ENCODE measurements at places on chromosomes 13 and 19.

- DNase-seq: no peak
Observed at GRCh38 chr19:38900202-38900629, 447 bp downstream of the NFKBIB start.

DNA sequence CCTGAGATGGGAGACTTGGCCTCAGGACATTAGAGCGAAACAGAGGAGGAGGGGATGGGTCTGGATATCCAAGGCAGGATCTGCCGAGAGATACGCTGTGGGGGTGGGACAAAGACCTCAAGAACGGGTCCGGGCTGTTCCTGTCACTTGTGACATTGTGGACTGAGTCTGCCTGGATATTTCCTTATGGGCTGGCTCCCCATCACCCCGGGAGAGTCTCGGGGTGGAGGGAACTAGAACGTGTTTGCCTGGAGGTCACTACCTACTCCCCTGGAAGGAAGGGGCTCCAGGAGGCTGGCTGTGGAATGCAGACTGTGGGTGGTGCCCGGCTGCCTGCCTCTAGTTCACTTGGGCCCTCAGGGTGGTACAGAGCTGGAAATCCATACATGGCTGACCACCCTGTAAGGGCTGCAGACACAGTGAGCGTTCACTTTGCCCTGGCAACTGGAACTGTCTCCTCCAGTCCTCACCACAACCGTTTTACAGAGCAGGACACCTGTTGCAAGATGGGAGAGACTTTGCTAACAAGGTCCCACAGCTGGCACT, 26.4 kb downstream of the DNM2 start:
- DNase-seq: no peak

- peak; percentile 14 for DNase-seq
Observed at GRCh38 chr19:49447485-49448431, 3.9 kb downstream of the PIH1D1 start.

DNA sequence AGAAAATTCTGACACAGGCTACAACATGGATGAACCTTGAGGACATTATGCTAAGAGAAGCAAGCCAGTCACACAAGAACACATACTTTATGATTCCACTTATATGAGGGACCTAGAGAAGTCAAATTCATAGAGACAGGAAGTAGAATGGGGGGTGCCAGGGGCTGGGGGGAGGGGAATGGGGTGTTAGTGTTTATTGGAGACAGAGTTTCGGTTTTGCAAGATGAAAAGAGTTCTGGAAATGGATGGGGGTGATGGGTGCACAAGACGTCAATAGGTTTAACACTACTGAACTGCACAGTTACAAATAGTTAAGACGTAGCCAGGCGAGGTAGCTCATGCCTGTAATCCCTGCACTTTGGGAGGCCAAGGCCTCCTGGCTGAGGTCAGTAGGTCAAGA, 3.5 kb upstream of the ZNF787 start:
- DNase-seq: no peak

DNA sequence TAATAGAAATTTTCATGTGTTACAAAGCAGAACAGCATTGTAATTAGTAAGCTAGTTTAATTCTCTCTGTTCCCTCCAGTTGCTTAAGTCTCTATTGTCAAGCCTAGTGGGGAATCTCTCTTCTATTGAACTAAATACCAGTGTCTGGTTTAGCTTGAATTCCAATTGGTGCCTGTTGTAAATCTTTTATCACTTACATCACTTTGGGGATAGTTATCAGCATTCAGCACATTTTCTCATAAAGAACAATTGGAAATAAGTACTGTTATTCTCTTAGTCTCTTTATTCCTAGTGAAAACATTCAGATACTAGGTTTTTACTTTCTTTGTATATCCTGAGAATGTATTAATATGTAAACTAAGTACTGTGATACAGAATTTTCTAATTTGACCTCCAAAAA, 25.2 kb downstream of the IPO5 start:
- no peak for DNase-seq

DNA sequence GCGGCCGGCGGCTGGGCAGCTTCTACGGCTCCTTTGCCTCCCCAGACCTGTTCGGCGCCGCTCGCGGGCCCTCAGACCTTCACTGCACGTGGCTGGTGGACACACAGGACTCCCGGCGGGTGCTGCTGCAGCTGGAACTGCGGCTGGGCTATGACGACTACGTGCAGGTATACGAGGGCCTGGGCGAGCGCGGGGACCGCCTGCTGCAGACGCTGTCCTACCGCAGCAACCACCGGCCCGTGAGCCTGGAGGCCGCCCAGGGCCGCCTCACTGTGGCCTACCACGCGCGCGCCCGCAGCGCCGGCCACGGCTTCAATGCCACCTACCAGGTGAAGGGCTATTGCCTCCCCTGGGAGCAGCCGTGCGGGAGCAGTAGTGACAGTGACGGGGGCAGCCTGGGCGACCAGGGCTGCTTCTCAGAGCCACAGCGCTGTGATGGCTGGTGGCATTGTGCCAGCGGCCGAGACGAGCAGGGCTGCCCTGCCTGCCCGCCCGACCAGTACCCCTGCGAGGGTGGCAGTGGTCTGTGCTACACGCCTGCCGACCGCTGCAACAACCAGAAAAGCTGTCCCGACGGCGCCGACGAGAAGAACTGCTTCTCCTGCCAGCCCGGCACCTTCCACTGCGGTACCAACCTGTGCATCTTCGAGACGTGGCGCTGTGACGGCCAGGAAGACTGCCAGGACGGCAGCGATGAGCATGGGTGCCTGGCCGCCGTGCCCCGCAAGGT, 11.6 kb downstream of the LRP3 start:
- DNase-seq: no peak

GRCh38 chr19:11192957-11193939, 4.1 kb downstream of the KANK2 start:
- no peak for DNase-seq

- DNase-seq: no peak
Observed at GRCh38 chr13:40589285-40590109, 76.9 kb downstream of the FOXO1 start.

- DNase-seq: no peak
Observed at GRCh38 chr13:30037766-30038165, 187.3 kb upstream of the UBL3 start.

GRCh38 chr13:91146601-91147000, 200.9 kb upstream of the MIR17HG start:
- DNase-seq: no peak

DNA sequence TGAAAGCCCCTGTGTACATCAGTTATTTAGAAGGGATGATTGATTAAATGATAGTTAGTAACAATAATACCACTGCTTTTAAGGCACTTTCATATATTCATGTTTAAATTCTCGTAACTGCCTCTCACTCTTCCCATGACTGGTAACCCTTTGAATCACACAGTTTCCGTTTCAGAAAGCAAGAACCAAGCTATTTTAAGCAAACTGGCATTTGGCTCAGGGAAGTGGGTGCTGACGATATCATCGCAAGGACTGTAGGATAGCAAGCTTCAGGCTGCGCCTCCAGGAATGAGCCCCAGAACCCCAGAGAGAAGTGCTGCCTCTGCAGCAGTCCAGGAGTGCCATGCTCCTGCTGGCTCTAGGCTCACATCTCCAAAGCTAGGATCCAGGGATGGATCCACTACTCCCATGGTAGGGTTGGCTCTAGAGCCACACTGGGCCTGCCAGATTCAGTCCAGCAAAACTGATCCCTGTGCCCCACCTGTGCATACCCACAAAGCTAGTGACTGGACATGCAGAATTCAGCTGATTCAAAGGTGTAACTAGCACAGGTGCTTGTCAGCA, 313.5 kb downstream of the SLC7A1 start:
- no peak for DNase-seq

DNA sequence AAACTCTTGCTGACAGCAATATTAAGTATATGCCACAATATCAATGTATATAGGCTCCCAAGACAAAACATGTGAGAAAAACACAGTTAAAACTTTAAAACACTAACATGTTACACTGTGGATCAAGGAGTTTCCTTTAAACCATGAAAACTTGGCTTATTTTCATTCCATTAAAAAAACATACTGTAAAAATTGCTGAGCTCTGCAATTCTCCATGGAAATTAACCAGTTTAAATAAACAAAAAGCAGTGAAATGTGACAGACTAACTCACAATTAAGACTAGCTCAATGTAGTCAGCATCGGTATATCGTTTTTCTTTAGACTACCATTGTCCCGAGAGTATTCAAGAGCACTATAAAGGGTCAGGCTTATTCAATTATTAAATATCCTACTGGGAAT, 930.5 kb upstream of the SLITRK1 start:
- no peak for DNase-seq

DNA sequence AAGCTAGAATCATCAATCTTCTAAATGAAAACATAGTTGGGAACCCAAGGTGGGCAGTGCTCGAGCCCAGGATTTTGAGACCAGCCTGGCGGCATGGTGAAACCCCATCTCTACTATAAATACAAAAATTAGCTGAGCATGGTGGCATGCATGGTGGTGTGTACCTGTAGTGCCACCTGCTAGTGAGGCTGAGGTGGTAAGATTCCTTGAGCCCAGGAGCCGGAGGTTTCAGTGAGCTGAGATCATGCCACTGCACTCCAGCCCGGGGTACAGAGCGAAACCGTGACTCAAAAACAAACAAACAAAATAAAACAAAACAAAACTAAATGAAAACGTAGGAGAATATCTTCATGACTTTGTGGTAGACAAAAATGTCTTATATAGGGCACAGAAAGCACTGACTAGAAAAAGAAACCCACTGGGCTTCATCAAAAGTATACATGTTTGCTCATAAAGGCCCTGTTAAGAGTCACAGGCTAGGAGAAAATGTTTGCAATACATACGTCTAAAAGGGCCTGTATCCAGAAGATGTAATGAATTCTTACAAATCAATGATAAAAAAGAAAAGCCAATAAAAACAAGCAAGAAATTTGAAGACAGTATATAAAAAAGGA, 353.6 kb downstream of the FGF9 start:
- no peak for DNase-seq

GRCh38 chr13:100537951-100538462, 50.6 kb downstream of the GGACT start:
- no peak for DNase-seq

DNA sequence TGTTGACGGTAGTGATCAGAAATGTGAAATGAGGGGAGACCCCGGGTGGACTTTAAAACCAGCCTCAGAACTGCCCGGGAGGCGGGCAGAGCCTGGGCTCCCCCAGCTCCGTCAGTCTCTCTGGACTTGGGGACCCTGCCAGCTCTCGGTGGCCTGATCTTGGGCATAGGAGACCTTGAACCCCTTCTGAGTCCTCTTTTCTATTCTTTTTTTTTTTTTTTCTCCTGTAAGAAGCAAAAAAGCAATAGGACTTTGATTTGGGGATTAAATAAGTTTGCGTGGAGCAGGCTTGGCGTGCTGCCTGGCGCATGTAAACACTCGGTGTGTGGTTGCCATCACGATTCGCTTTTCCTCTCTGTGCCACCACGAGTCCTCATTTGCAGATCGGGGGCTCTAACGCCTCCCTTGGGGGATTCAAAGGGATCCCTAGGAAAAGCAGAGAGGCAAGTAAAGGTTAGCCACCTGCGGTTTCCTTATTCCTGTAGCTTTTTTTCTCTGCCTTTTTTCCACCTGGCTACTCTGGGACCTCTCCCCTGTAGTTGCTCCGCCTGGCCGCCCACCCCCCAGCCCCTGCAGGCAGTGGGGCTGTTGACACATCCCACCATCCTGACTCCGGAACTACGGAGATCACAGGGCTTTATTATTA, 1.3 kb downstream of the SAFB start:
- no peak for DNase-seq

GRCh38 chr19:5134691-5135090, 165.8 kb downstream of the KDM4B start:
- DNase-seq: no peak

GRCh38 chr19:1102407-1103131, 1.2 kb upstream of the GPX4 start:
- peak; percentile 93 for DNase-seq

DNA sequence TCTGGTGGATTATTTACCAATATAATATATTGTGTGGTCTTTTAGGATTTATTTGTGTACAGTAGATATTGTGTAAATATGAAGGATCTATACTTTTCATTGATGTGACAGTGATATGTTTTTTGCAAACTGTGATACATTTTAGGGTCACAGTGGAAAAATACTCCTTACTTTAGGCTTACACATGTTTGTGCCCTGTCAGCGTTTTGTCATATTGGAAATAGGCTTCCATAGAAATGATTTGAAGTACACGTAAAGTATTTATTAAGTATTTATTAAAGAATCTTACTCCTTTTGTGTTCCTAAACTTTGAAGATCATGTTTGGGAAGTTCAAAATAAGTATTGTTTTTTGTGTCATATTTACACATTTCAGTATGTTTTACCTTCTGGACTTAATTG, 5.0 kb downstream of the ZNF808 start:
- DNase-seq: no peak

DNA sequence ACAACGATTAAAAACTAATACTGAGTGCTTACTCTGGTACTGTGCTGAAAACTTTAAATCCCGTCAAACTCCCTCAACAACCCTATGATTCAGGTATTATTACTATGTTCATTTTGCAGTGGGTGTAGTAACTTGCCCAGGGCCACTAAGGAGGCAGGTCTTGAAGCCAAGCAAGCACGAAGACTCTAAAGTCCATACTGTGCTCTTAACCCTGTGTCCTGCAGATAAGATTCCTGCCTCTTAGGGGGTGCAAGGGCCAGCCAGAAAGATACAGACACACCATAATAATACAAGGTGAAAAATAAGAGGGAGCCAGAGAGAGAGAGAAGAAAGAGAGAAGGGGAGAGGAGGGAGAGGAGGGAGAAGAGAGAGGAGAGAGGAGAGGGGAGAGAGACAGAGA, 95.5 kb downstream of the CDADC1 start:
- DNase-seq: no peak

DNA sequence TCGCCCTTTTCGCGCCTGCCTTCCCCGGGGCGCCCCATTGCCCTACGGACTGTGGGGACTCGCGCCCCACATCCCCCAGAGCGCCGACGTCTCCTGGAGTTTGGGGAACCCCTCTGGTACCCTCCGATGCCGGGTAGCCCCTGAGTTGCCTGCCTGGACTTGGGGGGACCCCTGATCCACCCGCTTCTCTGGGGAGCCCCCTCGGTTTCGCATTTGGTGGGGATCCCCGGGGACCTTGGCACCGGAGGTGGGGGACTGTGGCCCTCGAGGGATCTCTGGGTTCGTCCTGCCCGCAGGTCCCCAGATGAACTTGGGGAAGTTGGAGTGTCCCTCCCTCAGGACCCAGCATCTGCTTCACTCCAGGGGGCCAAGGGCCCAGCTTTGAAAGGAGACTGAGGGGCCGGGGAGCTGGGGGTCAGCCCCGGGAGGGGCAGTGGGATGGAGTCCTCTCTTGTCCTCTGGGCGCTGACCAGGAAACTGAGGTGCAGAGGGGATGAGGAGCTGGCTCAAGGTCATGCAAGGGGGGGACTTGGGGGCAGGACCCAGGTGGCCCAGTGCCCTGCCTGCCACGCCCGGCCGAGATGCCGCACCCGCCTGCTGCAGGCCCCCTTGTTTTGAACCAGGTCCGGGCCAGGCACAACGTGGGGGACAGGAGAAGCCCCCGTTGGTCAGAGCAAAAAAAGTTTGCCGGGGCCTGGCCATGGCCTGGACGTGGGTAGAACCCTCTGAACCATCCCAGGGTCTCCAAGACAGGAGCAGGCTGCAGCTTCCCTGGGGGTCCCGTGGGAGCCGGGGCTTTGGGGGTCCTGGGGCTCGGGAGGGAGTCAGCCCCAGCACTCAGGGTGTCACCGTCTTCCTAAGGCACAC, 1.0 kb downstream of the EFNA2 start:
- DNase-seq: no peak
